Dermis microvascular lymphatic vessel endothelial cell (primary cell): ENCODE measurements at places on chromosomes 2 and 18.
A peak's percentile ranks its signal among the peaks of the same experiment; 100 is the strongest.

GRCh38 chr2:144629935-144630334, 110.0 kb upstream of the ZEB2 start:
- no peak for DNase-seq

GRCh38 chr2:12965540-12966269, 249.0 kb downstream of the TRIB2 start:
- DNase-seq: peak; percentile 87

DNA sequence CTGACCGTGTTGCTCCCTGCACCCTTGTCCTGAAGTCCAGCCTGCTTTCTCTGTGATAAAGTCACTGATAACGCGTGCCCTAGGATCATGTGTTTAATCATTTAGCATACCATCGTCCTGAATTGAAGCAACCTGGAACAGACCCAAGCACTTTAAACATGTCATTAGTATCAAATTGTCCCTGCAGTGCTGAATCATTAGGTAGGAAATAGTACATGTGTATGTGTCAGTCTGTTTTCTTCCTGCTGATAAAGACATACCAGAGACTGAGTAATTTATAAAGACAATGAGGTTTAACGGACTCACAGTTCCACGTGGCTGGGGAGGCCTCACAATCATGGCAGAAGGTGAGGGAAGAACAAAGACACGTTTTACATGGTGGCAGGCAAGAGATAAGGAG, 2.8 kb downstream of the ASB18 start:
- DNase-seq: no peak

DNA sequence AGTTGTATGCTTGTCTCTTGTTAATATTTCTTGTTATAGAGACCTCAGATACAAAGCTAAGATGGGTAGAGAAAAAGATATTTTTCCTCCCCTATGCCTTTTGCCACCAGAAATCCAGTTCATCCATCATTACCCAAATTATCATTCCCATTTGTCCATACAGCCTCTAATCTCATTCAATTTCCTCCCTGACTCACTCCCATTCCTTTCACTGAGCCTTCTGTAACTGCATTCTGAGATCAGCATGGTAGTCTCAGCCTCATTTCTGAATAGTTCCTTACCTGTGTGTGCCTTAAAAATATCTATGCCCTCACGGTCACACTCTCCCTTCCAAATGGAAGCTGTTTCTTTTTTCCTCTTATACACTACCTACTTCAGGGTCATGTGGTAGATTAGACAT, 15.7 kb upstream of the PIK3C3 start:
- no peak for DNase-seq

DNA sequence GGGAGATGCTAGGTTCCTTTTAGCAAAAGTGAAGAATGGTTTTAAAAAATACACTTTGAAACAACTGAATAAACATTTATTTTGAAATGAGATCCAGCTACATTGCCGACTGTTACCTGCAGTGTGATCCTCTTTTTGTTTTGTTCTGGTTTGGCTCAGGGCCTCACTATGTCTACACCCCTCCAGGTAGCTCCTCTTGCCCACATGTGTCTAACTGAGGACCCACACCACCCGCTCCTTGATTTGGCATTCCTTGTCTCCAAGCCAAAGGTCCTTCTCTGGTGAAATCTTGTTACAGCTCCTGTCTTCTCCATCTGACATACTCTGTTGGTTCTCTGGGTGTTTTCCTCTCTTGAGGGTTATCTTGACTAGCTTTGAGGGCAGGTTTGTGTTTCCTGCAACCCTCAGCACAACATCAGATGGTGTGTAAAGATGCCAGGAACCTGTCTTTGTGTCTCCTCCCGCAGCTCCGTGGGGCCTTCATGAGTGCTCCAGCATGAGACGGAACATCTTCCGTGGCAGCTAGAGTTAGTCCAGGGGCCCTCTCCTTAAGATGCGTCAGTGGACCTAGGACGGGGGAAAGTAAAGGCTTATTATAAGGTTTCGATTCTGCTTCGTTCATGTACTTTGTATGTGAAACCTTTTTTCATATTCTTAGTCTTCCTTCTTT, 32.1 kb downstream of the MAP4K4 start:
- DNase-seq: no peak
